ENCODE measurements at places on chromosomes 16 and 17.
A peak's percentile ranks its signal among the peaks of the same experiment; 100 is the strongest.

- DNase-seq, result no peak
Measured at GRCh38 chr16:7227229-7227721, 105.4 kb upstream of the RBFOX1 start.

- no peak for DNase-seq
Measured at GRCh38 chr17:48579760-48580554, 1.8 kb upstream of the HOXB4 start.

GRCh38 chr17:50462446-50462845 lies 6.2 kb downstream of the CHAD start:
- no peak for DNase-seq

GRCh38 chr16:79334127-79334526 lies 266.4 kb downstream of the MAF start:
- DNase-seq, result peak; percentile 18

DNA sequence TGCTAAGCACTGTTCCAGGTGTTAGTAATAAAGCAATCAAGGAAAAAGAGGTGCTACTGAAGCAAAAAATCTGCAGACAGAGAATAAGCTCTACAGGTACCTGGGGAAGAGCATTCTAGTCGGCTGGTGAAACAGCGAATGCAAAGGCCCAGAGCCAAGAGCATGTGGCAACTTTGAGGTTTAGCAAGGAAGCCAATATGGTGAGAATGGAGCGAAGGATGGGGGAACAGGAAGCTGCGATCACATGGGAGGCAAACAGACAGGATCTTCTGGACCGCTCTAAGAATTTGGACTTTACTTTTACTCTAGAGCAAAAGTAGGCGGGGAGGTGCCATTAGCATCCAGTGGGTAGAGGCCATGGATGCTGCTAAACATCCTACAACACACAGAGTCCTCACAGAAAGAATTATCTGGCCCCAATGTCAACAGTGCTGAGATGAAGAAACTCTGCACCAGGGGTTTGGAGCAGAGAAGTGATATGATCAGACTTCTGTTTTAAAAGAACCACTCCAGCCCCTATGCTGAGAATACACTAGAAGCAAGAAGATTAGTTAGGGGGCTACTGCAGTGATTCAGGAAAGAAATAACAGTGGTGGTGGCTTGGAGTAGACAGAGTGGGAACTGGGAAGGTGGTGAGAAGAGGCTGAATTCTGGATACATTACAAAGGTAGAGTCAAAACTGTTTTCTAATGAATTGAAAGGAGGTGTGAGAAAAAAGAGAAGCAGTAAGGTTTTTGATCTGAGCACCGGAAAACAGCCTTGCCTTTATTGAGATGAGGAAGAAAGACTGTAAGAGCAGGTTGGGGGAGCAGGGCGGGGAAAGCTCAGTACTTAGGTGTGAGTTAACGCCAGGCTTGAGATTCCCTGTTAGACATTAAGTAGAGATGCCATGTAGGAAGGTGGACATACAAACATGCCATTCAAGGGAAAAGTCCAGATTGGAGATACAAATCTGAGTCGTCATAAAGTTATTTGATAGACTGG lies 11.0 kb downstream of the EFTUD2 start:
- DNase-seq, result no peak

DNA sequence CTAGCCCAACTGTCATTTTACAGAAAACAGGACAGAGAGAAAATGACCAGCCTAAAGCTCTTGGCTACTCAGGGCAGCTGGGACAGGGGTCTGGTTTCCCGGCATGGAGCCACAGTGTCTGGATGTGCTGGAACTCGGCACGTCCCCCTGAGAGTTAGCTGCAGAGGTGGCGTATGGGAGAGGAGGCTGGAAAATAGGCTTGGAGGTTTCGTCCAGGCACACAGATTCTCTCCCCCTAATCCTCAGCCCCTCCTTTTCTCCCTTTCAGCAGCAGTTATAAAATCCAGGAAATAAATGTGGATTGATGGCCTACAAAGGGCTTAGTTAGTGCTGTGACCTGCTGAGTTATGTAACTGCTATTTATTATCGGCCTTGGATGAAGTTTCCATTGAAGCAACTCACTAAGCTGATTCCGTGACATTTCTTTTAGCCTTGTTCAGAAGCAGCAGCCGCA lies 89.5 kb upstream of the TOB1 start:
- DNase-seq, result no peak

GRCh38 chr16:13120557-13120956 lies 219.2 kb downstream of the SHISA9 start:
- DNase-seq, result no peak

- peak; percentile 88 for DNase-seq
Measured at GRCh38 chr16:69132424-69133252, at the start of the genes CHTF8 and UTP4. CHTF8 (minus strand) TSS chr16:69132588; CDS start chr16:69121458, 11,130 bp downstream. UTP4 (plus strand) TSS chr16:69132649; CDS start chr16:69133460, 811 bp downstream.
